ENCODE measurements at places on chromosomes 1 and 21.

GRCh38 chr1:226686440-226687425 is 52.3 kb downstream of the ITPKB start:
- DNase-seq = no peak

GRCh38 chr1:232249861-232250777 is 379.8 kb downstream of the SIPA1L2 start:
- DNase-seq = no peak

GRCh38 chr21:36563341-36563926 is 83.5 kb upstream of the CLDN14 start:
- no peak for DNase-seq

GRCh38 chr1:229436201-229436600 is 2.3 kb upstream of the ACTA1 start:
- no peak for DNase-seq

DNA sequence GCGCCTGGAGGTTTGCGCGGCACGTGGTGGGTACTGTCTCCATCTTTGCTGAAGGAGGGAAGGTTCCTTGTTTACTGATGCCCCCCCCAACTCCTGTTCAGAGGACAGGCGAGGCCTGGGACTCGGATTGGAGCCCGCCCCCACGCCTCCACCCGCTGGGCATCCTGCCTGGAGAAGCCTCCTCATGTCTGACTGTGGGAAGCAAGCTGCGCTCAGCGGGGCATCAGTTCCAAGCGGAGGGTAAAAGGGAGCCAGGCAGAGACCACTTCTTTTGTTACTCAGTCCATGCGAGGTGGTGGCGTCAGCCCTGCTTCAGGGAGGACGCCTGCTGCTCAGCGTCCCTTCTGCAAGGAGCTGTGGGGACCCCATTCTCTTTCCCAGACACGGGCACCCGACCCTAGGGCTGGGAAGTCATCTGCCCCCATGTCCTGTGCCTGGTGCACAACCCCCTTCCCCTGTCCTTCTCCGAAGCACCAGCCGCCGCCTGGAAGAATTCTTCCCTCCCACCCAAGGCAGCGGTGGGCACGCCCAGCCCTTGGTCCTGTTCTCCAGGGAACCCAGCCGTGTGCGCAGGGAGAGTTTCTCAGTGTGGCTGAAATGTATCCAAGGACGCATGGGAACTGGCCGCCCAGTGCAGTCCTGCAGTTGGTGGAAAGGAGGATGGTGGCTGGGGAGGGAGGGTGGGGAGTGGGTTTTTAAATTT is 414.0 kb downstream of the CAMTA1 start:
- no peak for DNase-seq

- DNase-seq = no peak
These were observed 7.9 kb downstream of the KLHDC8A start for GRCh38 chr1:205348554-205349487.

- DNase-seq = no peak
These were observed 52.8 kb upstream of the STUM start for GRCh38 chr1:226495716-226496115.

DNA sequence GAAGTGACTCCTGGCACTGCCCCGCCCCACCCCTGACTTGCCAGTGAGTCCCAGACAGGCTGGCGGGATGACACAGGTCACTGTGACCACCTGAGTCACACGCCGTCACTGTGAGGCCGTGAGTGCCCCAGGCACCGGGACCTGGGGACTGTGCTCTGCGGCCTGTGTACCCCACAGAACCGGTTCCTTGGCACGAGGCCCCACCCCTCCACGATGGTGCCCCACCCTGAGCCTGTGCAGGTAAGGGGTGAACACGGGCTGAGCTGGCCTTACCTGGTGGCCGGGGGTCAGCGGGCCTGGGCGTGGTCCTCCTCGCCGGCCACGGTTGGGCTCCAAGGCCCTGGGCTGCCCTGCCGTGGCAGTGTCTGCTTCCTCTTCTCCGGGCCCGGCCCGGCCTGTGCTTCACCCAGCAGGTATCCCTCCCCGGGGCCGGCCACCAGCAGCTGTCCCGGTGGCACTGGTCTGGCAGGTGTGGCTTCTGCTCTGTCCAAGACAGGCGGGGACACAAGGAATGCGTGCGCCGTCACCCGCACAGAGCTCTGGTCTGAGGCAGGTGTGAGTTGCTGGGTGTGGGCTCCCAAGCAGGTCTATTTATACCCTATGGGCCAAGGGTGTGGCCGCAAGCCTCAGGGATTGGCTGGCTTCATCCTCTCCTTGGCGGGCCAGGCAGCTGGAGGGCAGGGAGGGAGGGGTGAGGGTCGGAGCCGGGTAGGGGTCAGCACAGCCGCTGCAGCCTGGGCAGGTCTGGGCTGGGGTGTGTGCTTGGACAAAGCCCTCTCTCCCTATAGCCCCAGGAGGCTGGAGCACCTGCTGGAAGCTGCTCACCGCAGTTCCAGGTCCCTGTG is at the start of gene RNF223:
Gene RNF223, minus strand, starts transcription at position 564 of the 845 bp plus-strand sequence. CDS start 1,740 bp downstream, outside the sequence.
- DNase-seq = no peak

DNA sequence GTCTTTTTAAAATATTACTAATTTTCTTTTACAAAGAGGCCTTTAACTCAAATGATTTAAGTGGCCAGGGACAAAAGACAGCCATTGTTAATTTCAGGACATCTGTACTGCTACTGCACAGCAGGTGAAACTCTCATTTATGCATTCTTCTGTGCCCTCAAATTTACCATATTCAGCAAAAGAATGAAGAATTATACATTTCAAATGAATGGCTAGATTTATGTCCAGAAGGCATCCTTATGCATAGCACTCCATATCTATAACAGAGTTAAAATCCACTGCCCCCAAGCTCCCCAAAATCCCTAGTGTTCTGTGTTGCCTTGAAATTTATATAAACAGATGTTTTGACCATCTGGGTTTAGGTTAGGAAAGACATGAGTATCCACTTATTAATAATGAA is 202.6 kb downstream of the DNM3 start:
- no peak for DNase-seq

DNA sequence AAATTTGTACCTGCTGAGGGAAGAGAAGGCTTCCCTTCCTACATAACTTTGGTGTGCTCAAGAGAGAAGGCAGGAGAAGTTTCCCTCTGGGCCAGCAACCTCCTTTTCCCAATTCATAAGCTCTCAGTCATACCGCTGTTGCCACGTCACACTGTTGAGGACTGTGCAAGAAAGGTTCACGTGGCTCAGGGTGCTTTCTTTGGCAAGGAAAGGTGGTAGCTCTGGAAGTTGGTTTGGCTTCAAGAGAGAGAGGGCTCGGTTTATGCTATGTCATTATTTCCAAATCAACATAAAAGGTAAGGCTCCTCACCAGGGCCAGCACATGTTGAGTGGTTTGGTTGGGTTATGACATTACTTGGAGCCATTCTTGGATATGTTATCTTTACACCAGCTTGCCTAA is 77.3 kb downstream of the TNFSF18 start:
- no peak for DNase-seq

DNA sequence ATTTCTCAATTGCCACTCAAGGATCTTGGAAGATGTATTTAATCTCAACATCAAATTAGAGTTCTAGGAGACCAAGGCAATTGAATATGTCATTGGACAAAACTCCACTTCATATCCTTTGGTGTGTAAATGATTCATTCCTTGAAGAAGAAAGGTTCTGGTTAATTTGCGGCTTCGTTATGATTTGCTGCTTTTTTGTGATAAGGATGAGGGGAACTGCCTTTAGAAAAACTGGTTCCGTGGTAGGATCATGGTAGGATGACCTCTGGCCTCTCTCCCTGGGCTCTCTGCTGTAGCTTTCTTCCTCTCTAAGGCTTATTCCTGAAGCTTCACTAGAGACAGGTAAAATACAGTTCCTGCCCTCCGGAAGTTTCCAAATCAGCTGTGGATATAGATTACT is 51.5 kb upstream of the ERRFI1 start:
- peak; percentile 55 for DNase-seq

- no peak for DNase-seq
These were observed 149.2 kb downstream of the RASAL2 start for GRCh38 chr1:178243119-178243518.

- DNase-seq = no peak
These were observed 93.6 kb upstream of the ZNF678 start for GRCh38 chr1:227469708-227470107.

GRCh38 chr1:99675994-99676393 is 30.1 kb downstream of the PALMD start:
- no peak for DNase-seq

- no peak for DNase-seq
These were observed 256.9 kb upstream of the DUSP10 start for GRCh38 chr1:221998781-221999180.

DNA sequence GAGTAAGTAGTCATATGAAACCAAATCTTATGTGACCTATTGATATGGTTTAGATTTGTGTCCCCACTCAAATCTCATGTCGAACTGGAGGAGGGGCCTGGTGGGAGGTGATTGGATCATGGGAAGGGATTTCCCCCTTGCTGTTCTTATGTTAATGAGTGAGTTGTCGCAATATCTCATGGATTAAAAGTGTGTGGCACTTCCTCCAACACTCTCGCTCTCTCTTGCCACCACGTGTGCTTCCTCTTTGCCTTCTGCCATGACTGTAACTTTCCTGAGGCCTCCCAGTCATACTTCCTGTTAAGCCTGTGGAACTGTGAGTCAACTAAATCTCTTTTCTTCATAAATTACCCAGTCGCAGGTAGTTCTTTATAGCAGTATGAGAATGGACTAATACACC is 241.2 kb downstream of the RGS7 start:
- DNase-seq = no peak

- DNase-seq = no peak
These were observed 154.0 kb downstream of the TGFB2 start for GRCh38 chr1:218499011-218499691.

GRCh38 chr1:154157520-154158306 is 2.8 kb upstream of the NUP210L start:
- peak; percentile 89 for DNase-seq

DNA sequence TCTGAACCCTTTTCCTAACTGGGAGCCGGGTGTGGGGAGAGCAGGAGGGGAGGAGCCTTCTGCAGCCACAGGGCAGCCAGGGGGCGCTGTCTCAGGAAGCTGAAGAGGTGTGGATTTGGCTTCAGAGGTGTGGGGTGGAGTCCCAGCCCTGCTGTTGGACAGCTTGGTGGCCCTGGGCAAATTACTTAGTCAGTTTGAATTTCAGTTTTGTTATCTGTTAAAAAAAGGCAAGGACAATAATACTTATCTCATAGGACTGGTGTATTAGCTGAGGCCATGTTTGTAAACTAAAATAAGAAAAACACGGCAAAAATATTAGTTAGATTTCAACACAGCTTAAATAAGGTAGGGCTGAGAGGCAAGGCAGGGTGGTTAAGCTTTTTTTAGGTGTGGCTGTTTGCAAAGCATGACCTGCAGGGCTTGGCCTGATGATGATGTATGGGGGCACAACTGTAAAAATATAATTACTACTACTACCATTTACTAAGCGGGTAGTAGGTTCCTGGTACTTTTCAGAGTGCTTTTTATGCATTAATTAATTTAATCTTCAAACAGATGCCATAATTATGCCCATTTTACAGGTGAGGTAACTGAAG is 111.8 kb downstream of the PLXNA2 start:
- peak; percentile 95 for DNase-seq

GRCh38 chr1:111938123-111938522 is 51.3 kb downstream of the KCND3 start:
- no peak for DNase-seq

GRCh38 chr1:24673341-24673740 is 30.2 kb downstream of the SRRM1 start:
- no peak for DNase-seq

DNA sequence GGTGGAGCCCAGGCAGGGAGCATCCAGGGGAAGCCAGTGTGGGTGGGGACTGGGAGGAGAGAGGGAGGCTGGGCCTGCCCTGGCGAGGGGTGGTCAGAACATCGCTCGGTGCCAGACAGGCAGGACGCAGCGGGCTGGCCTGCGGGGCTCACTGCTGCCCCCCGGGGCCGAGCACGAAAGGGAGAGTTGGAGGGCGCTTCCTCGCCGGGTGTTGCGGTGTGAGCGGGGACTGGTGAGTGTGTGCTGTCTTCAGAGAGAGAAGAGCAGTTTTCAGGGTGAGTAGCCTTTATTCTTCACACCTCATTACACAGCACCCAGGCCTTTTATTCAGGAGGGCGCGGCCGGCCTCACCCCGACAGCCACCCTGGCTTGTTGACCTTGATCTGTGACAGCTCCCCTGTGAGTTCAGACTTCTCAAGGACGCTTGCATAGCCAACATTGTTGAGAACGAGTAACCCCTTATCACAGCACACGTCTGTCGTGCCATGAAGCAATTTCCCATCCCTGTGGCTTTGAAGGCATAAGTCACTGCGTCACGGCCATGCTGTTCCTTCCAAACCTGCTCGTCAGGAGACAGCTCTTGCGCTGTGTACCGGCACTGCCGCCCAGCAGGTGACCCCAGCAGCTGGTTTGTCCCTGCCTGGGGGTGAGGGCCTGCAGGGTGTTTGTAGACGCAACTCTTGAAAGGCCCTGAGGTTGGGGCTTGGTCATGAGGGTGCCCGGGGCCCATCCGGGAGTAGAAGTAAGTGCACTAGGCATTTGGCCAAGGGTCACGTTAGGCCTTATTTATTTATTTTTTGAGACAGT is 54.6 kb downstream of the PRKCZ start:
- peak; percentile 34 for DNase-seq

- DNase-seq = no peak
These were observed 134.8 kb upstream of the TMEM51 start for GRCh38 chr1:15018767-15019166.

GRCh38 chr1:222790520-222790919 is 24.3 kb upstream of the DISP1 start:
- DNase-seq = no peak

DNA sequence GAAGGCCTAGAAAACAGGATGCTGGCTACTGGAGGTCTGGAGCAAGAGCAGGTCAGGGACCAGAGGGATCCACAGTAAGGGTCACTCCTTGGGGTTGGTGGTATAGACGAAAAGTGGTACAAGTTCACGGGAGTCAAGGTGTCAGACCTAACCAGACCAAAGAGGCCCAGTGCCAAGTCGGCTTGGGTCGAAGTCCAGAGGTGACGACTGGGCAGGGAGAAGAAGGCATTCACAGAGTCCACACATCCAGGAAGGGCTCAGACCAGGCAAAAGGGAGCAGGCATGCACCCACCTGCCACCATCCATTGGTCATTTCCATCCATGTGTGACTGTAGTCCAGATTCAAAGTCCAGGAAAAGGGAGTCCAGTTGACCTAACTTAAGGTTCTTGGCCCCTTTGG is 27.1 kb upstream of the SYT6 start:
- DNase-seq = no peak

DNA sequence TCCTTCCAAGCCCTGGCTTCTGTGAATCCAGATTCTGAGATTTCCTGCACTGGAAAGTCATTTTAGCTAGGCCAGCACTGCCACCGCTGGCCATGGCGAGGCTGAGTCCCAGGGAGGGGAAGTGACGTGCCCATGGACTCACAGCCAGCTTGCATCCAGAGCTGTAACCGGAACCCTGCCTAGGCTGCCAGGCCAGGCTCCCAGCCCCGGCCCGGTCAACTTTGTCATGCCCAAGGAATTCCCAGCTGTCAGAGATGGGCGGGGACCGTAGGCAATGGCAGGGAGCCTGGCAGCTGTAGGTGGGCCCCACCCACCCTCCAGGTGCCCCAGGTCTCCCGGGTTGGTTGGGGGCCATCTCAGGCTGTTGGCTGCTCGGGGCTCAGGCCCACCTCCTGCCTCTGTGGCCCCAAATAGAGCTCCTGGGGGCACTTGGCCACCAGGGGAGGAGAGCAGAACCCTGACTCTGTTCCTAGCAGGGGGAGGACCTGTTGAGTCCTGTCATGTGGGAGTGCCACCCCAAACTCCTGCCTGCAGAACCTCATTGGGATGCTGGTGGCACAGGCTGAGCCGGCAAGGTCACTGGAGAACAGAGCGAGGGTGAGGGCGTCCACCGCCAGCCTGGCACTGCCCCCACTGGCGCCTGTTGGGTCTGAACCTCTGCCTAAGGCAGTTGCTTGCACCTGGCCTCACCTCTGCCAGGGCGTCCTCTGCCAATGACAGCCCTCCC is 57.8 kb downstream of the FOXO6 start:
- DNase-seq = no peak

- DNase-seq = no peak
These were observed 143.5 kb upstream of the USH2A start for GRCh38 chr1:216566641-216567205.

All from K562 (cell line).